ENCODE measurements at places on chromosomes 6 and 20.

- no peak for DNase-seq
These were observed 48.6 kb downstream of the TOX2 start for GRCh38 chr20:43963233-43963632.

GRCh38 chr6:72533606-72534005 lies 88.3 kb upstream of the KCNQ5 start:
- no peak for DNase-seq

DNA sequence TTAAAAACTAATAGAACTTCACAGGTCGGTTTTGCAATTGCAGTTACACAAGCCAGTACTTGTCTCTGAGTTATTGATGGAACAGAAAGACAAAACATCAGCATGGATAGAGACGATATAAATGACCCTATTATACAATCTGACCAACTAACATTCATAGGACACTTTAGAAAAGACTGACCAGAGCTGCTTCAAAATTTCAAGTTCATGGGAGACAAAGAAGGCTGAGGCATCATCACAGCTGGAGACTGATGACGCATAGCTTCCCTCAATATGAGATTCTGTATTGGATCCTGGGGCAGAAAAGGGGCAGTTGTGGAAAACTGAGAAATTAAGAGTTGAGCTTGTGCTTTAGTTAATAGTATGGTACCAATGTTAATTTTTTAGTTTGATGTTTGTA lies 174.0 kb downstream of the THBS2 start:
- DNase-seq: no peak

DNA sequence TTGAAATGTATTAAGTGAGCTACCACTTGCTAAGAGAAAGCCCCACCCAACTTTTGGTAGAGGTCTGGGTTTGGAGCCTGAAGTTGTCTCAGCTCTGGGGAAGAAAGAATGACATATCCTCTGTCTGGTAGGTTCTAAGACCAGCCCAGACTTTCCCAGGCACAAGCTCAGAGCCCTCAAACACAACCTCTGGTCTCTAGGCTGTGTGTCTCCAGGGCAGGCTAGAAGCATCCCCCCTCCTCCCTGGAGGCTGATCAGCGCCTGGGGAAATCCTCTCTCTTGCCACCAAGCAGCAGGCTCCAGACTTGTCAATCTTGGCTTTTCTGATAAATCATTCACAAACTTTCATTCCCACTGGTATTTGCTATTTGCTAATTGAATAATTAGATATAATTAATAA lies 226.5 kb upstream of the CST7 start:
- DNase-seq: no peak

- DNase-seq: no peak
These were observed 46.9 kb downstream of the DLGAP4 start for GRCh38 chr20:36352843-36353553.

DNA sequence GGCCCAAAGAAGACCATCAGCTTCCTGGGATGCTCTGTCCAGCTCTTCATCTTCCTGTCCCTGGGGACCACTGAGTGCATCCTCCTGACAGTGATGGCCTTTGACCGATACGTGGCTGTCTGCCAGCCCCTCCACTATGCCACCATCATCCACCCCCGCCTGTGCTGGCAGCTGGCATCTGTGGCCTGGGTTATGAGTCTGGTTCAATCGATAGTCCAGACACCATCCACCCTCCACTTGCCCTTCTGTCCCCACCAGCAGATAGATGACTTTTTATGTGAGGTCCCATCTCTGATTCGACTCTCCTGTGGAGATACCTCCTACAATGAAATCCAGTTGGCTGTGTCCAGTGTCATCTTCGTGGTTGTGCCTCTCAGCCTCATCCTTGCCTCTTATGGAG lies 5.1 kb downstream of the OR2H1 start:
- DNase-seq: no peak

- DNase-seq: peak; percentile 68
These were observed 11.0 kb downstream of the CD24 start for GRCh38 chr6:106963544-106963943.

DNA sequence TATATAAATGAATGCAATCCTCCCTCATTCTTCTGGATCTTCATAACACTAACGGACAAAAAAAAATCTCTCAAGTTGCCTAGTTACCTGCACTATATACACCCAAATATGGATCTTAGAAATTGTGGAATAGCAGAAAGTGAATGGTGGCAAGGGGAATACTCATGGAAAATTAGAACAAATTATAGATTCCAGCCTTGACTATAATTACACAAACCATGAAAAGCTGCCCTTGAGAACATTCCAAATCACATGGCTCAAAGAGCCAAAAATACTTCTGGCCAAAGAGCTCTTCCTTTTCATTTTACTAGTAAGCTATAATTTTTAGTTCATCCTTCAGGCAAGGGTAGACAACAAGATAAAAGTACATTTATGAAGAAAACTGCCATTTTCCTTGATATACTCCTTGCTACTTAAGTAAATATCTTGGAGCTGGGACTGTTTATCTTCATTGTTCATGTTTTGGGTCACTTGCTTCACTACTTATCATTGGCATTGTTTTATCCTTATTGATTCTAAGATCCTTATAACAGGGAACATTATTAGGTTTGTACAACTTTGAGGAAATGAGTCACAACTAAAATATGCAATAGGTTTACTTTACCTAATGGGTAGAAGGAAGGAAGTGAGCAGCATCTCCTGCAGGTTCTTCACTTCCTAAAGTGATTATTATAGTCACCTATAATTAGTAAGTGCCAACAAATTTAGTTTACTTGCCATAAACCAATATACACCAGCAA lies 6.4 kb upstream of the MTRES1 start:
- no peak for DNase-seq

DNA sequence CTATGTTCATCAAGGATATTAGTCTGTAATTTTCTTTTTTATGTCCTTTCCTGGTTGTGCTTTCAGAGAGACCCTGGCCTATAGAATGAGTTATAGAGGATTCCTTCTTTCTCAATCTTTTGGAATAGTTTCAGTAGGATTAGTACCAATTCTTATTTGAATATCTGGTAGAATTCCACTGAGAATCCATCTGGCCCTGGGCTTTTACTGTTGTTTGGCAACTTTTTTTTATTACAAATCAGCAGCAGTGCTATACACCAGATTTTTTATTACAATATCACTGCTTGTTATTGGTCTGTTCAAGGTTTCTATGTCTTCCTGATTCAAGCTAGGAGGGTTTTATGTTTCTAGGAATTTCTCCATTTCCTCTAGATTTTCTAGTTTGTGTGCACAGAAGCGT lies 50.0 kb upstream of the NRSN1 start:
- peak; percentile 12 for DNase-seq

DNA sequence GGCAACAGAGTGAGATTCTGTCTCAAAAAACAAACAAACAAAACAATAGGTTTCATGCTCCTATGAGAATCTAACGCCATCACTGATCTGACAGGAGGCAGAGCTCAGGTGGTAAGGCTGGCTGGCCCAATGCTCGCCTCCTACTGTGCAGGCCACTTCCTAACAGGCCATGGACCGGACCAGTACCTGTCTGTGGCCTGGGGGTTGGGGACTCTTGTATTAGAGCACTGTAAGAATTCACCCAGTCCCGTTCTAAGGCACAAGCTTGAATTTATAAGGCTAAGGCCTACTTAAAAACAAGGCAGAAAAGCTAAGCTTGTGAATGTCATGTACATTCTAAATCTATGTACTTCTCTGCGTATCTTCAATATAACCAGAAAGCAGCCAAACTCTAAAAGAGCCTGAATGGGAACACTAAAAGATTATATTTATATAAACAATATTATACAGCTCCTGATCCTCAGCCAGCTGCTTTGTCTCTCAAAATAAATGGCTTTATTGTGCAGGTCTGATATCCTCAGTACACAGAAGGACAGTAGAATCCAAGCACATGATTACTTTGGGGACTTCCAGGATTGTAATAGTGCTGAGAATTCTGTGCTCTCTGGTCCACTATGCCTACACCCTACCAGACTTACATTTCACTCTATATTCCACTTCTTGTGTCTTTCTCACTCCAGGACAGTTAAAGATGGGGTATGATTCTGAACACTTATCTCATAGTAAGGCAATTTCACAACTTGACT lies 64.5 kb upstream of the DST start:
- DNase-seq: no peak

- DNase-seq: no peak
These were observed 72.8 kb downstream of the MAP3K5 start for GRCh38 chr6:136719280-136720044.

DNA sequence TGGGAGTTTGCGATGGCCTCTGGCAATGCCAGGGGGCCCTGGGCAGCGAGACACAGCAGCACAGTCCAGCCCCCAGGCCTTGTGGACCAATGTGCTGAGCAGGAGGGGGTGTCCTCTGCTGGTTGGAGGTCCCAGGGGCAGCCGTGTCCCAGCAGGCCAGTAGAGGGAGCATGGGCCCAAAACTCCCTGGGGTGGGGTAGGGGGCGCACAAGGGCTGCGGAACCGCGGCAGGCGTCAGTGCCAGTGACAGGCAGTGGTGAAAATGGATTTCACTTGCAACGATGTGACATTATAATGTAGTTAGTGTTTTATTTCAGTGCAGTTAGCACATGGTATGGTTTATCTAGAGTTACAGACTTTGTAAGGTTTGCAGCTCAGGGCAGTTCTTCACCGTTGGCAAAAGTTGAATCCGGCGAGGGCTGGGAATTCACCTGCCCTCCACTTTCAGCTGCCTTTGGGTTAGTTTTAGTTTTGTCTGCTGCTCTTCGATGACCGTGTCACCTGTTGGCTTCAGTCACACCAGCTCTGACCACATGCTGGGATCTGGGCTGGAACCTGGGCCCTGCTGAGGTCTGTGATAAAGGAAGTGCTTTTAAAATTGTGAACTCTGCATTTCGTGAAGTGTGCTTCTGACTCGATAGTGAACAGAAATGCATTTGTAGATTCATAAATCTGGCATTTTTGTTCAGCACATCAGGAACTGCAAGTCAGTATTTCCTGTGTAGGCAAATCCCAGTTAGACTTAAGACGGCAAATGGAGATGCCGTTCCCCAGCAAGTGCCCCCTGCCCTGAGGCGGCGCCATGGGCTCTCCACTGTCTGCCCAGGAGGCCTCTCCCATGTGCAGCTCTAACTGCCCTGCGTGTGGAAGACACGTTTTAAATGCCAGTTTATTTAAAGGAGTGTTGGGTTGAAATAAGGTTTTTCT lies 46.8 kb downstream of the PYGB start:
- peak; percentile 55 for DNase-seq

DNA sequence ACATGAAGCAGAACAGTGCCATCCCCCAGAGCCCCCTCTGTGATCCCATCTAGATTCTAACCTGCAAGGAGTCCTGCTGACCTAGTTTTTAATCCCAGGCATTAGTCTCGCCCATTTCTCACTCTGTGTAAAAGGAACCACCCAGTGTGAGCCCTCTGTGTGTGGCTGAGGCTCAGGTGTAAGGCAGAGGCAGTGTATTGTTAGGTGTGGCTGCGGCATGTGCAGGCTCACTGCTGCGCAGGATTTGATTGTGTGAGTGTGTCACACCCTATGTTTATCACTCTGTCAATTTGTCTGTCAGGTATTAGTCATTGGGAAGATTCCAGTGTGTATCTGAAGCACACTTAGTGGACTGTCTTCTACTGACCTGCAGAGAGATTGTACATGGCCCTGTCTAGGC lies 13.7 kb upstream of the CST8 start:
- no peak for DNase-seq

DNA sequence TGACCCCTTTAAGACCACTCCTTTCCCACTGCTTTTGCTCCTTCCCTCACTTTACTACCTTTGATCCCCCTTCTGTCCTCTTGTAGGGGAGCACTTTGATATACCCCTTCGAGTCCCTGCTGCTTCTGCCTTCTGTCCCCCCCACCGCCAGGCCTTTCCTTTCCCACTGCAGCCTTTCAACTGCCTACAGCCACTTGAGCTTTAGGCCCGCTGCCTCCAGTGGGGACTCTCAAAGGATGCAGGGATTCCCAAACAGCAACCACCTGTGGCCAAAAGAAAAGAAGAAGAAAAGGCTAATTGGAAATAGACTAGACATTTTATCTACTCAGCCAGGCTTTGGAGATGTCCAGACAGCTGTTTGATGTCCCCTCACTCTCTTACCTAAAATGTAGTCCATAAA lies 77.0 kb upstream of the DTNBP1 start:
- no peak for DNase-seq

DNA sequence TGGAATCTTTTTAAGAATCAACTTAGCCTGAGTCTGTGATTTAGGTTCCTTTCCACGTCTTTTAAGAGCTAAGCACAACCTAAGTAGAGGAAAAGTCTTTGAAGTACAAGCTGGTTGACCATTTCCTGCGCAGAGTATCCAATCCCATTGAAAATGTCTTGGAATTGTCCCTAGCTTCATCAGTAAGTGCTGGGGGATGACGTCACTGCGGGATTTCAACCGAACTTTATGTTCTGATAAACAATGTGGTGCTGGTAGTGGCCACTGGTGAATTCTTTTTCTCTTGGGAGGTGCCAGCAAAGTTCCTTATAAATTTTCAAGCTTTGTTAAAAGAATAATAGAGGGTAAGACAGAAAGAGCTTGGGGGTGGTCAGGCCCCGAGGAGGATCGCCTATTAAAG lies 69.2 kb downstream of the PDE7B start:
- DNase-seq: no peak

GRCh38 chr20:346640-347316 lies at the start of gene NRSN2:
TSS of gene NRSN2 (plus strand) at chr20:347111. CDS start at chr20:349644, 2,533 bp downstream.
- DNase-seq: peak; percentile 86

DNA sequence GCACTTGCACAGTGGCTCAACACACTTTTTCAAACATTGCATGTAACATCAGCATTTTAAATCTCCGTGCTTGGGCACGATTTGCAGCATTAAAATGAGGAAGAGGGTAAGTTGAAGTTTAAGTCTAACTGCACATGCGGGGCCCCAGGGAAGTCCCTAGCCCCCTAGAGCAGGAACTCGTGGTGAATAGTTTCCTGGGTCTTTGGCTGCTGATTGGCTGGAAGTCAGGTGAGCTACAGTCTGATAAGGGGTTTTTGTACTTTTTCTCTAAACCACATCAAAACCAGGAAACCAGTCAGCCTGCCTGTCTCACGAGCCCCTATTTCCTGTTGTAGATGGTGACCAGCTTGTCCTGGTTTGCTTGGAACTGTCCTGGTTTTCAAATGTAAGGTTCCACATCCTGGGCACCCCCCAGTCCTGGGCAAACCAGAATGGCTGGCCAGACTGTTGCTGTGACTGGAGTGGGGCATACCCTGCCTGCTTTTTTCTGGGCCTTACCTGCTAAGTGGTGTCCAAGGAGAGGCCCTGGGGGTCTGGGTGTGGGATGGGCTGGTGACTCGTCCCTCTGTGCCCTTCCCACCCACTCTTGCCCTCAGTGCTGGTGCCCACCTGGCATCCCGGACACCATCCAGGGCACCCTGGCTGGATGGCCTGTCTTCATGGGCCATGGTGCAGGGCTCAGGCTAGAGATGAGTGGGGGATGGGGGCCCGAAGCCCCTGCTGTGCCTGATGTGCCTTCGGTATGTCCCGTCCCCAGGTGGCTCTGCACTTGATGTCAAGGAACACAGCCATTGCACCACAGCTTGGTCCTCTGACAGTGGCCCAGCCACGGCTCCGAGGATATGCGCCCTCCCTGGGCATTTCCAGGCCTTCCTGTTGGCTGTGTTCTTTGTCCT lies 31.8 kb downstream of the SUN5 start:
- no peak for DNase-seq

- no peak for DNase-seq
These were observed 189.4 kb upstream of the ARID1B start for GRCh38 chr6:156587751-156588301.

- no peak for DNase-seq
These were observed 91.0 kb downstream of the HIVEP1 start for GRCh38 chr6:12103158-12103557.

GRCh38 chr6:166005944-166006899 lies 161.4 kb downstream of the TBXT start:
- peak; percentile 64 for DNase-seq
